SK-N-SH (cell line): ENCODE measurements at places on chromosomes 2 and 18.
A peak's percentile ranks its signal among the peaks of the same experiment; 100 is the strongest.

- no peak for DNase-seq
Measured at GRCh38 chr2:100817388-100817985, 2.5 kb upstream of the NPAS2 start.

DNA sequence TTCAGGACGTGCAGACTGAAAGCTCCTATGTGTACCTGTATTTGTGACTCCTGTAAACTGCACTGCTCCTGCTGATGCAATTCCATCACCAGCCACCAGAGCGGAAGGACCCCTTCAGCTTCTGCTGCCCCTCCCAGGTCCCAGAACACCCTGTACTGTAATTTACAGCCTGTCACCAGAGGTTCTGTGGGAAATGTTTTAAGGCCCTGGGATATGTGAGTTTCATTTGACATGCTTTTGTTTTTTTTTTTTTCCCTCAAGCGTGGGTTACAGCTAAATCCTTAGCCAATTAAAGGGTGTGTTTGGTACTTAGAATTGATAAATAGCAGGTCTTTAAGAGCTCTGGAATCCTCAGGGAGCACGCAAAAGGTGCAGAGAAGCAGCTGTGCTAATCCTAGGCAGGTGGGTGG lies 79.4 kb downstream of the KCTD1 start:
- peak; percentile 65 for DNase-seq

- peak; percentile 45 for DNase-seq
Measured at GRCh38 chr2:46431481-46432235, 47.7 kb upstream of the TMEM247 start.

DNA sequence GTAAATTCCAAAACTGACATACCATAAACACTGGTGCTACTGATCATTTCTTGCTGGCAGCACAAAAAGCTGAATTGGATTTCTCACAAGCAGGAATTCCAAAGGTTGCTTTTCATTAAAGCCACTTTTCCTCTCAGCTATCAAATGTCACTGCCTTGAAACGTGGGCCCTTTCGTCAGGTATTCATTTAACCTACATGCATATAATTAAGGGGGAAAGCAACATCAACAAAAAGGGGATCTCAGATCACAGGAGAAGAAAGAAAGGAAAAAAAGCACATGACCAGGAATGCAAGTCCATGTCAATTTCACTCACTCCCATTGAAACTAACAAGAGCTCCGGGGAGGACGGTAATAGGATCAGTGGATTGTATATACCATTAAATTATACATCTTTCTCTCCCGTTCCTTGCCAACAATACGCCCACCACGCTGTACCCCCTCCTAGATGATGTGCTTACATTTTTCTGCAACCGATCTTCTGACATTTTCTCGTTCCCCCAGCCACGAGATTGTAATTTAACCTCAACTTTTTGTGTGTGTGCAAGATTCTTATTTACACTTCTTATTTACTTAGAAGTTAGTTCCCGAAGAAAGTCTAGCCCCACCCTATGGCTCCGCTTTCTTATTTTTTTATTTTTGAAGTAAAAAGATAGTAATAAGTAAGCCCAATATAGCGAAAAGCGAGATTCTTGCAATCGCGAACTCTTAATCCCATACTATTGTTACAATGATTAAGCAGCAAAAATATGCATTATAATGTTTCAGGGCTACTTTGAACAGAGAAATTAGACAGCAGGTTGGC lies 725 bp downstream of the FIGN start:
- peak; percentile 52 for DNase-seq

DNA sequence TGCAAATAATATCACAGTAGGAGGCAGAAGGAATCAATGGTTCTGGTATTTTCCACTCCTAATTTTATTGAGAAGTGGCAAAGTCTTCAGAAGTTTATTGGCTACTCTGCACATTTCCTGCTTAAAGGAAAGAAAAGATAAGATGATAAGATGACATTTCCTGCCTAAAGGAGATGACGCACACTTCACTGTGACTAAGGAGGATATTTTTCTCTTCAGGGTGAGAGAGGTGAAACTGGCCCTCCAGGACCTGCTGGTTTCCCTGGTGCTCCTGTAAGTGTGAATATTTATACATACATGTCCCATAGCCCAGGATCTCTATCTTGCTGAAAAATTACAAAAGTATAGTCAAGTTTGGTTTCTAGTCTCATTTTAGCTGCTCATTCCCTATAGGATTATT lies 27.9 kb downstream of the COL3A1 start:
- DNase-seq, result no peak

- DNase-seq, result no peak
Measured at GRCh38 chr2:104734937-104735586, 118.9 kb upstream of the POU3F3 start.

- no peak for DNase-seq
Measured at GRCh38 chr2:8316356-8316755, 365.5 kb upstream of the ID2 start.

- DNase-seq, result no peak
Measured at GRCh38 chr2:140862181-140862580, 1268.6 kb downstream of the LRP1B start.

DNA sequence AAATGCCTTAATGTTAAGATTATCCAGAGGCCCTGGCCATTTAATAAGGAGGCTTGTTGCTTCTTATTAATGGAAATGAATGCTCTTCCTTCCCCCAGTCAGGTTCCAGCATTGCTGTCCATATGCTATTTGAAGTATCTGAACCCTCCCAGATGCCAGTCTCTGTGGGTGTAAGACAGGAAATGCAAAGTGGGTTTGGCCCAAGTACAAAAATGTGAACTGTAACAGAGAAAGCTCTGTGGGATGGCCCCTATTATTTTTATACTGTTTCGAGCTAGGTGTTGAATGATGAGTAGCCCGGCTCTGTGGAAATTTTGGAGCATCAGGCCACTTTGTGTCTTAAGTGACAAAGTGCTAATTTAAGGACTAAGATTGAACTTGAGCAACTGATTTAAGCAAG lies 141.0 kb downstream of the UXS1 start:
- DNase-seq, result no peak

GRCh38 chr2:10533811-10534321 lies 85.7 kb upstream of the ODC1 start:
- DNase-seq, result no peak

DNA sequence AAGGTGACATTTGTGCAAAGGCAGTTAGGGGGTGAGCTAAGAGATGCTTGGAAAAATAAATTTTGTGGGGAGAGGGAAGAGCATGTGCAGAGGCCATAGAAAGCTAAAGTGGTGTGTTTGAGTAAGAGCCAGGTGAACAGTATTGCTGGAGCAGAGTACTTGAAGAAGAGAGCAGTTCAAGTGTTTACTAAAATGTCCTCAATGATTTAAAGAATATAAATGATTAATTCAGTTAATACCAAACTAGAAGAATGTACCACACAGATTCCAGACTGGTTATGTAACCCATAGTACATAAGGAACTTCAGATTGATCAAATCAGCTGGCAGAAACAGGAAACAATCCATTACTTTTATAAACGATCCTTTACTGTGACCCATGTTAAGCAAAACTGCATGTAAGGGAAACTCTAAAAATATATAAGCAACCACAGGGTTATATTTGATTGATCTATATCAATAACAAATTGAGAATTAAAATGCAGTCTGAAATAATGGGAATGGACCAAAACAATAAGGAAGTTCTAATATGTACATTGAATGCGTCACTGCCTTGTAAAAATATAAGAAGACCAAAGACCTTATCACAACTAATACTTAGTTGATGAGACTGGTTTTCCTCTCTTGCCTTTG lies 76.9 kb downstream of the LDAH start:
- no peak for DNase-seq

DNA sequence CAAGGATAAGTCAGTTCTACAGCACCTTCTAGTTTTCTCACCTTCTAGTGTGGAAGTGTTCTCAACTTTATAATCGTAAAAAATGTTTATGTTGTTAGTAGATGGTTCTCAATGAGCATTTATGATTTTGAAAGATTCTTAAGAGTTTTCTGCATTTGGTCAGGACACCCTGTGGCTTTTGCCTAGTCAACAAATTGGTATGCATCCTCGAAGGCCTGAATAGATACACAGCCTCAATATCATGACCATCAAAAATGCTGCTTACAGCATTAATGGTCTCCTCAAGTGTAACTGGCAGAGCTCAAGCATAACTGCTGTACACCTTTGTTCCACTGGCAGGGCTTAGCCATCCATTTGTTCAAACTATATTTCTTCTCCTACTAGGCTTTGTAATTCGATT lies 96.7 kb downstream of the CRACDL start:
- no peak for DNase-seq

GRCh38 chr2:236954641-236955040 lies 131.0 kb upstream of the COPS8 start:
- DNase-seq, result no peak

GRCh38 chr18:63319383-63320122 lies at the start of gene BCL2:
BCL2 (minus strand) TSS chr18:63319769.
- no peak for DNase-seq

- DNase-seq, result no peak
Measured at GRCh38 chr2:105399207-105399861, 483 bp upstream of the FHL2 start.

DNA sequence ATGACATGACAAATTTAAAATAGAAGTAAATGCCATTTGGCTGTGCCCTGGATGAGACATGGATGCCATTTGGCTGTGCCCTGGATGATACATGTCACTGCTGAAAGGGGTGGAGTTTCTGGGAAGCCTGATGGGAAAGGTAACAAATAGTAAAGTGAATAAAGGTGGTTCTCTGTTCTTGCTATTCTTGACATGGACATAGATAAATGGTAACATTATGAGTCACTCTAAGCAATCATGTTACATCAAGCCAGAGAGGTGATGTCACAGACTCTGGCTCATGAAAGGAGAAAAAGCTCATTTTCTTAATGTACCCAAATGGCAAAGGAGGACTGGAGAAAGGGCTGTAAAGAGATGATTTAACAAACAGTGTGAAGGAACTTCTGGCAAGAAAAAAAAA lies 86.4 kb downstream of the EML6 start:
- no peak for DNase-seq

GRCh38 chr2:119291588-119292167 lies 68.0 kb downstream of the STEAP3 start:
- DNase-seq, result no peak
